ENCODE measurements at places on chromosomes 16 and 17.

- DNase-seq, result no peak
Measured at GRCh38 chr16:86818671-86819532, 240.6 kb downstream of the FOXL1 start.

DNA sequence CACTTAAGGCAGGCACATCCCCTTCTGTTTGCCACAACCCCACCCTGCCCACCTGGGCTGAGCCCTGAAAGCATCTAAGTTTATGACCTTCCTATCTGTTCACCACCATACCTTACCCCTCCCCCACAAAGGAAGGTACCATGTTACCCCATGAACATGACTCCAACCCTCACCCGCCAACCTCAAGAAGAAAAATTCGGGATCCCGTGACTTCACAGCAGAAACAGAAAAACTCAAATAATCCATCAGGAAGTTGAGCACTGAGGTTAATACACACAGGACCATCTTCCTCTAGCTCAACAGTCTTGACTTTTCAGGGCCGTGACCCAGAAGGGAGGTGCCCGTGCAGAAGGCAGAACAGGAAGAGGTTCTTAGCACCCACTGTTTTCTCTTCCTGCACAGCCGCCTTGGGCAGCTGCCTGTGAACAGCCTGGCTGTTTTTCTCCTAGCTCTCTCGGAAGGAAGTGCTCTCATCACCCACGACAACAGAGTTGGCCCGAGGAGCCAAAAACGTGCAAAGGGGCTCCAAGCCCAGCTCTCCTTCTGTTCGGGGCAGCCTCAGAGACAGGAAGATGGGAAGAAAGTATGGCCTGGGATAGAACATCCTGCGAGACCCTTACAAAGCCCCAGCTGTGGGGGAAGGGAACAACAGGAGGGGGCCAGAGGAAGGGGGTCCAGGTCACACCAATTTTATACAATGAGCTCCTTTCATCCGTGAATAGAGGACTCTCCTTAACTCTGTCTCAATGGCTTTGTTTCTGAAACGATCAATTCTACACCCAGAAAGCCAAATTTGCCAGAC lies 101.1 kb downstream of the XYLT1 start:
- no peak for DNase-seq

DNA sequence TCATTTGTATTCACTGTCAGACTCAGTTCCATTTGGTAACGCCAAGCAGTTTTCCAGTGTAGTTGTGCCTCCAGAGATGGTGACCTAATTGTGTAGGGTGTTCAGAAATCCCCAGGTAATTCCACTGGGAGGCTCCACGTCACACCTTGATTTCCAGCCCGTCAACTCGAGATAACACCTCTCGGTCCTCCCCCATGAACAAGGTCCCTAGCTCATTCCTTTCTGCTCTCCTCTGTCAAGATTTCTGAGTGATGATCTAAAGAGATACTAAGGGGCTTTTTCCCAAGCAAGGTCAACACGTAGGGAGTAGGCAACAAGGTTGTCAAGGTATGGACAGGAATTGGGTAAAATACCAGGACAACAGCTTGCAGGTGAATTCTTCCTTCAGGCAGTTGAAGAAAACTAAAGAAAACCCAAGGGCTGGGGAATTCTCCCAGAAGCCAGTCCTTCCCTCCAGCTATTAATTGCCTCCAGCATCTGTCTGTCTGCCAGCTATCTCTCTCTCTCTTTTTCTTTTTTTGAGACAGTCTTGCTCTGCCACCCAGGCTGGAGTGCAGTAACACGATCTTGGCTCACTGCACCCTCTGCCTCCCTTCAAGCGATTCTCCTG lies 31.4 kb downstream of the GPRC5B start:
- DNase-seq, result no peak

- DNase-seq, result peak; percentile 65
Measured at GRCh38 chr17:35089586-35090296, 26.2 kb upstream of the RFFL start.

GRCh38 chr16:5062790-5063765 lies 2.7 kb downstream of the C16orf89 start:
- no peak for DNase-seq

GRCh38 chr17:78580277-78580804 lies 3.1 kb upstream of the DNAH17 start:
- no peak for DNase-seq

- DNase-seq, result peak; percentile 79
Measured at GRCh38 chr17:60106340-60107059, 27.8 kb upstream of the HEATR6 start.

DNA sequence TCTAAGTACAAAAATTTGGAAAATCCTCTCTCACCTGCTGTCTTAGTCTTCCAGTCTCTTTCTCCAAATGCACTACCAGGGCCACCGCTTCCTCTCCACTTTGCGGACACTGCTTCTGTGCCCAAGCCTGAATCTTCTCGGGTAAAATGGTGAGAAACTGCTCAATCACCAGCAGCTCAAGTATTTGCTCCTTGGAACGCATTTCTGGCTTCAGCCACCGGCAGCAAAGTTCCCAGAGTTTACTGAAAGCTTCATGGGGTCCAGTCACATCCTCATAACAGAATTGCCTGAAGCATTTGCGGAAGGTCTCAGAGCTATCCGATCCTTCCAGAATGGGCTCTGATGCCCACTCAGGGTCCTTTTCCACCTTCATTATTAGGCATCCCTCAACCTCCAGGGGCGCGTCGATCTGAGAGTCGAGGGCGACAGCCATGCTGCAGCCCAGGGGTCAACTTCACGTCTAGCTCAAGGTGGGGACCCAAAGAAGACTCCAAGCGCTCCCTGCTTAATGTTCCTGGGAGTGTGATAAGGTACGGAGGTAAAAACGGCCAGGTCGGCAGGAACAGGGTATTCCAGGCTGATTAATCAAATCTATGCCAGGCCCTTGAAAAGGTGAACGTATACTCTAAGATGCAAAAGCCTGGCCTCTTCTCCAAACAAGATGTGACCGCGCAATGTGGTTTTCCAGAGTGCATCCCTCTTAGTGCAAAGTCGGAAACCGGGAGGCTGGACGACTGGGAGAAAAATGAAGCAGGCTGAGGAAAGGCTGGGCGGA lies 763 bp downstream of the ZKSCAN2 start:
- DNase-seq, result peak; percentile 31

- DNase-seq, result no peak
Measured at GRCh38 chr17:79922116-79922601, 82.9 kb upstream of the CBX4 start.

DNA sequence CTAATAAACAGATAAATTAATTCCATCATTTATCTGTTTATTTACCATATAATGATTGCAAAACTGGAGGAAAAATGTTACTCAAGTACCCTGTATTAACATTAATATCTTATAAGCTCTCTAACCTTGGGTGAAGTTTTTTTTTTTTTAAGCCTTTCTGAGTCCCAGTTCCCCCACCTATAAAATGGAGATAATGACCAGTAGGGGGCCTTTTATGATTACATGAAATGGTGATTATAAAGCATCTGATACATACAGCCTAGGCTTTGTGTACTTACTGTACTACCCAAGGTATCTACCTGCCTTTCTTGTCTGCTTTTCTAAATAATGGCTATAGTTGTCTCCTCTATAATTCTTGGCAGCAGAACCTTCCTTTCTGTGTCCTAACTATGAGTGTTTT lies 22.6 kb downstream of the LRRC36 start:
- peak; percentile 41 for DNase-seq

- no peak for DNase-seq
Measured at GRCh38 chr17:39615434-39615833, 7.7 kb upstream of the NEUROD2 start.

DNA sequence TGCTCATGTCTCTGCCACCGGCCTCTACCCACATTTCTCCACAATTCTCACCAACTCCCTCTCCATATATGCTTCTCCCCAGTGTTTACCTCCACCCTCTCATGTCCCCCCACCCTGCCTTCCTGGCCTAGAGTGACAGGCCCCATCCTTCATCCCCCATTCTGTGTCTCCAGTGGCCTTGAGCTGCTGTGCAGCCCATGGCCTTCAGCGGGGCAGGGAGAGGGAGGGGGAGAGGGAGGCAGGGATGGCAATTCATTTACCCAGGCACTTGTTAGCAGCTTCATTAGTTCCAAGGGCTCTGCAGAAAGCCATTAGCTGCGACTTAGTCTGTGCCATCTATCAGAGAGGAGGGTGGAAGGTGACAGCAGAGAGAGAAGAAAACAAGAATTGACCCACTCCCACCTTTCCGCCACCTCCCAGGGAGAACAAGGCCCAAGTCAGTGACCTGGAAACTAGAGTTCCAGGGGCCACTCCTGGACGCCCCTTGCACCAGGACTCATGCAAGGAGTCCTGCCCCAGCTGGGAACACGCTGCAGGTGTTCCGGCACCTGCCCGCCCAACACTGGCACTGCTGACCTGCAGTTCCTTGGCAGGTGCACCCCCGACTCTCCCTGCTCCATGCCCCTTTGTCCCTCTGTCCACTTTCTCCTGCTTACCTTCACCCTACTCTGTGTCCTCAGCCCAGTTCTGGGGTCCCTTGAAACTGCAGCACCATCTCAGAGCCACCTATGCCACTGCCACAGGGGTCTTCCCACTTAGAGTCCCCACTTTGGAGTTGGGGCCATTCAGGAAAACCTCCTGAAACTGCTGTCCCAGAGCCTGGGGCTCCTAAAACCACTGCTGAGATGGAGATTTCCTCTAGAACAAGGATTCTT lies 23.5 kb upstream of the PYY start:
- no peak for DNase-seq

DNA sequence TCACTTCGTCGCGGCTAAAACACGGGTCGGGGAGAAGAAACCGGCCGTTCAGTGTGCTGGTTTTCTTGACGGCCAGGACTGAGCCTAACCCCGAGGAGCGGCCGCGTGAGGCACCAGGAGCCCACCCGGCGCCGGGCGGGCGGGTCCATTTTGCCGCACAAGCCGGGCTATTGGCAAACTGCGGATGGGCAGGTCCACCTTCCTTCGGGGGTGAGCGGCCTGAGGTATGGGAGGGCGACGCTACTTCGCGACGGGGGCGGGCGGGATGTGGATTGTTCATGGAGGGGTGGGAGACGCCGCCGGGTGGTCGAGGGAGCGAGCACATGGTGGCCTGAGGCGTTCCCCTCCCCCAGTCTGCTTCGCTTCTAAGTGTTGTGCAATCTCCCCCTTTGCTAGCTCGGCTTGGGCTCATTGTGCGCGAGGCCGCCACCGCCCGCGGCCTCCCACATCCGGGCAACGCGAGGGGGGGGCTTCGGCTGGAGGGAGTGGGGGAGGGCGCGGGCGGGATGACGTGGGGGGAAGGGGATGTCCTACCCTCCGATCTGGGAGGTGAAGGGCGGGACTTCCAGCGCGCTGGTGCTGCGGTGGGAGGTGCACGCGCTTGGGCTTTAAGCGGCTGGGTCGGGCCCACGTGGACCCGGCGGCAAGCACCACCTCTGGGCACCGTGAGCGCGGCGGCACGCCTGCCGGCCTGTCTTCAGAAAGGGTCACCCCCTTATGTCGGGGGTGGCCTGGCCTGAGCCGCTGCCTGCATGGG lies 5.9 kb upstream of the CD68 start:
- DNase-seq, result peak; percentile 91

DNA sequence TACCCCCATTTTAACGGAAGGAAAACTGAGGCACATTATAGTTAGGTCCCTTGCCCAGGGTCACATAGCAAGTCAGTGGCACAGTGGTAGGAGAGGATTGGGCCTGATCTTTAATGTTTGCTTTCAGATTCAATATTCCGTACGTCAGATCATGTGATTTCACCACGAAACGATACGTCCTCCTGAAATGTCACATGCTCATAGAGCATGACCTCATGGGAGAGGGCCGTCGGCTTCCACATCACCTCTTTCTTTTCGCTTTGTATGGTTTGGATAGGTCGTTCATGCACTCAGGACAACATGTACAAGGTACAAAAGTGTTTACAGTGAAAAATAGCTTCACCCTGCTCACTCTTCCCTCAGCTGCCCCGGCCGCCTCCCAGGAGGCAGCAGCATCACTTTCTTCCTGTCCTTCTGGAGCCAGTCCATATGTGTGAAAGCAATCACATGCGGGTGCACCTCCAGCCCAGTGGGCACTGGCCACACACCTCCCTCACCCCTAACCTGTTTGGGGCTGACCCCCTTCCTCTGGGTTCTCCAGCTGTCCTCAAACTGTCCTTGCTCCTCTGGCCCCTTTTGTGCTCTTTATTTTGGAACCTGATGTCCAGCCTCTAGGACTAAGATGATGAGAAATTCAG lies 199.9 kb downstream of the FOXL1 start:
- DNase-seq, result no peak

DNA sequence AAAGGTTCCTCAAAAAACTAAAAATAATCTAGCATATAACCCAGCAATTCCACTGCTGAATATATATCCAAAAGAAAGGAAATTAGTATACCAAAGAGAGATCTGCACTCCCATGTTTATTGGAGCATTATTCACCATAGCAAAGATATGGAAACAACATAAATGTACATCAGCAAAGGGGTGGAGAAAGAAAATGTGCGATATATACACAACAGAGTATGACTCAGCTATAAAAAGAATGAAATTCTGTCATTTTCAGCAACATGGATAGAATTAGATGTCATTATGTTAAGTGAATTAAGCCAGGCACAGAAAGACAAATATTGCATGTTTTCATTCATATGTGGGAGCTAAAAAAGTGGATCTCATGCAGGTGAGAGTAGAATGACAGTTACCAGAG lies 279.6 kb upstream of the AXIN2 start:
- DNase-seq, result no peak

DNA sequence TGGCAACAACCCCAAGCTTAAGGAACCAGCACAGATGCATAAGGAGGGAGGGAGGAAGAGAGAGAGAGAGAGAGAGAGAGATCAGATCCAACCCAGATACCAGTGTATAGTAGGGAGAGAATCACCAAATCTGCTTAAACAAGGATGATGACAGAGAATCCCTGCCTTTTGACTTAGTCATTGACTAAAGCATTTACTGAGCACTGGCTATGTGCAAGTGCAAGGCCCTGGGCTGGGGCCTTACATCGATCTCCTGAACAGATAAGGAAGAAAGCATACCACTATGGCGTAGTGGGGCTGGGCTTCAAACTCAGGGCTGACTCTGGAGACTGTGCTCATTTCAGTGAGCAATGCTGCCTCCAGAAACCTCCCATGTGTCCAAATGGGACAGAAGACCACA lies 15.8 kb downstream of the TSNAXIP1 start:
- DNase-seq, result peak; percentile 69

DNA sequence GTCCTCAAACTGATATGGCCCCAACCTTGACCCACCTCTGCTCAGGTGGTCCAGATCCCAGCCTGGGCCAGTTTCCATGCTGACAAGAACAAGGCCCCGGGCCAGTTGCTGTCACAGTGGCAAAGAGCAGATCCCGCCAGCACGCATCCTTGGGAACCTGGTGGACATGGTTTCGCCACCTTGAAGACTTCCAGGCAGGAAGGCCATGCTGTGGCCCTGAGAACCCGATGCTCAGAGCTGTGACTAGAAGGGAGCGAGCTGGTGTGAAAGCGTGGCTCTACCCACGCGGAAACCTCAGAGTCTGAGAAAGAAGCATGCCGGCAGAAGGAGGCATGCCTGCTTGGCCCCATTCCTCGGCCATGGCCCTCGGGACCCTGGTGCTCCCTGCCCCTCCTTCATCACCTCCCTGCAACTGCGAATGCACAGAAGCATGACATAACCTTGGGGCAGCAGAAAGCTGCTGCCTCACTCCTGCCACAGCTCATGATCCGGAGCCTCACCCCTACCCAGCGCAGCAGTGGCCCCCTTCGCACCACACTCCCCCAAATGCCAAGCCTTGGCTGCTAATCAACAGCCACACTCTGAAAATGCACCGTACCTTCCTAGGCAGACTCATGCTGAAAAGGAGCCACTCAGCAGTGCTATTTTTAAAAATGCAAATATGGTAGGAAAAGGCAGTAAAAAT lies 33.2 kb downstream of the UBE2O start:
- no peak for DNase-seq

GRCh38 chr16:88340755-88341150 lies 42.0 kb upstream of the ZNF469 start:
- no peak for DNase-seq
